ENCODE measurements at places on chromosomes 16 and 17.

DNA sequence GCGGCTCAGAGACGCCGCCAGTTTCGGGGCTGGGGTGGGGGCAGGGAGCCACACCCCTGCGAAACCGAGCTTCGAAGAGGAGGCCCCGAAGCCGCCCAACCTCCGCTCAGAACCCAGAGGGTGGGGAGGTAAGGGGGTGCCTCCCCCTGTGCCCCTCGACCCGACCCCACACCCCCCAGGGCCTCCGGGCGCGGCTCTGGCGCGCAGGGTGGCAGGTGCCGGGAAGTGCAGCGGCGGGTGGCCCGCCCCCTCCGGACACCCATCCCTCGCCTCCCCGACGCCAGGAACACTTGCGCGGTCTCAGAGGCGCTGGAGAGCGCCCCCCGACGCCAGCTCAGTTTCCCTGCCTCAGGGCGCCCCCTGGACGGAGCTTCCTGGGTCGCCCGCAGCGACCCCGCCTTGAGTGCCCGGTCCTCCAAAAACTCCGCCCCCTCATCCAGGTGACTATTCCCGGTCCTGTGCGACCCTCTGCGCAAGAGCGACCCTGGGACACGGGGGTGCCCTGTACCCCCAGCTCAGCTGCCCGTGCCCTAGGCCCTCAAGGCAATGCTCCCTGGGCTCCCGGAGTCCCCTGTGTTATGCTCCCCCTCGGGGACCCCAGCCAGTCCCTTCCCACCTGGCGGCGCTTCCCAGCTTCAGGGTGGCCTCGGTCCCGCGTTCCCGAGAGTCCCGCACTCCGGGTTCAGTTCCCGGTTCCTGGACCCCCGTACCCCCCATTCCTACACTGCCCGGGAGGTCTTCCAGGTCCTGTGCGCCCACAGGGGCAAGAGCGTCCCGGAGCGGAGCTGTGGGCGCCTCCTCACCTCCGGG lies 562 bp downstream of the PPL start:
- DNase-seq, result no peak

- no peak for DNase-seq
Measured at GRCh38 chr17:41835800-41836549, at the start of gene NT5C3B. TSS of gene NT5C3B (minus strand) at chr17:41836232. CDS start at chr17:41836193, 39 bp downstream.

- DNase-seq, result no peak
Measured at GRCh38 chr16:89690392-89690901, 4.0 kb downstream of the CDK10 start.

- no peak for DNase-seq
Measured at GRCh38 chr17:65108152-65108551, 29.0 kb upstream of the RGS9 start.

DNA sequence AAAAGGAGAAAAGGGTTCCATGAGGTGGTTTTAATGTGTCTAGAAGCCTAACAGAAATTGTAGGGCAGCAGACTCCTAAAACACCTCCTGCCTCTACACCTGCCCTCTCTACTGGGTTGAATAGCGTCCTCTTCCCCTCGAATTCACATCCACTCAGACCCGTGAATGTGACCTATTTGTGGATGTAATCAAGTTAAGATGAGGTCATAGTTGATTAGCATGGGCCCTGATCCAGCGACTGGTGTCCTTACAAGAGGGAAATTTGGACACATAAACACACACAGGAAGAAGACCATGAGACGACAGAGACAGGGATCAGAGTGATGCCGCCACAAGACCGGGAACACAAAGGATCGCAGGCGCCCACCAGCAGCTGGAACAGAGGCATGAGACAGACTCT lies 13.5 kb downstream of the CD300LF start:
- DNase-seq, result no peak

- no peak for DNase-seq
Measured at GRCh38 chr17:38724337-38724988, 5.7 kb upstream of the CISD3 start.
